Stimulated activated CD4-positive, alpha-beta T cell treated with anti-CD3 and anti-CD28 coated beads, Interleukin-15, amount 100 ng/mL, for 1 hour (primary cell): ENCODE measurements at places on chromosomes 16 and 17.
A peak's percentile ranks its signal among the peaks of the same experiment; 100 is the strongest.

- no peak for DNase-seq
Measured at GRCh38 chr17:43349142-43349541, 49.7 kb upstream of the ARL4D start.

- DNase-seq: no peak
Measured at GRCh38 chr16:57893559-57894389, 77.2 kb downstream of the CNGB1 start.

- no peak for DNase-seq
Measured at GRCh38 chr17:75842963-75843576, 1.1 kb downstream of the UNC13D start.

- no peak for DNase-seq
Measured at GRCh38 chr17:57490890-57491289, 234.6 kb downstream of the MSI2 start.

- DNase-seq: no peak
Measured at GRCh38 chr17:72498364-72499210, 377.8 kb downstream of the SOX9 start.

- DNase-seq: no peak
Measured at GRCh38 chr17:32102646-32103186, 39.6 kb upstream of the RHOT1 start.

DNA sequence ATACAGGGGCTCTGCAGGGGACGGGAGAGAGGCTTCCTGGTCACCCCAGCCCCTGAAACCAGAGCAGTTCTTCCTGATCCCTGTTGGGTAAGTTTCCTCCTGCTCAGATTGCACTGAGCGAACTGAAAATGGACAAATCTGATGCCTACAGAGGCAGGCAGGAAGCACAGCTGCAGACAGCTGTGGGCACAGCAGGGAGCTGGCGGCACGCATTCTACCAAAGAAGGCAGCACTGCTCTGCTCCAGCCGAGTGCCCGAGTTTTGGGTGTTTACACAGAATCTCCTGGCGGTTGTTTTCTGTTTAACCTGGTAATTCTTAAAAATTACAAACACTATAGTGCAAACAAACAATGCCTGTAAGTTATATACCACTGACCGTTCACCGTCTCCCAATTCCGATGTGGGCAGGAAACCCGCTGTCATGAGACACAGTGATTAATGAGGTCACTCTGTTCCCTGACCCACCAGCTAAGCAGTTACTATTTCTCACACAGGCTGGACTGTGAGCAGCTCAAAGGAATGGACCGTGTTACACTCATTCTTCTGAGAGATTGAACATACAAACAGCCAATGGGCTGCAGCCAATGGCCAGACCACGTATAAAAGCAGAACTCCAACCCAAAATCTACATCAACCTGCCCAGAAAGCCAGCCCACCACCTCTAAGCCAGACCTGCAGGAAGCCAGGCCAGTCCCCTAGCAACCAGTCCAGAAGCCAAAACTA, 25.5 kb downstream of the NSMCE1 start:
- no peak for DNase-seq

DNA sequence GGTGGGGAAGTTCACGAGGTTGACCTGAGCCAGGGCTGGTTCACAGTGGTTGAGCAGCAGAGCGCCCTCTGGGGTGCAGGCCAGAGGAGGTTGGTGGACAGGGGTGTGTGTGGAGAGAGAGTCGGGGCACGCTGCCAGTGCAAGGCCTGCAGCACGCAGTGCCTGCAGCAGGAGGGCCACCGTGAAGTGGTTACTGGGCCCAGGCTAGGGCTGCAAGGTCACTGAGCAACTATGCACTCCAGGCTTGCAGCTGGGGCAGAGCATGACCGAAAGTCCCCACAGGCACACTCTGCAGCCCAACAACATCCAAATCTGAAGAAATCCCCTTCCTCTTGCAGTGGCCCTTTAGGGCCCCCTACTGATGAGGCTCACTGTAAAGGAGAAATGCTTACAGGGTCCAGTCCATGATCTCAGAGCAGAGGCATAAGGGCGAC, 89.1 kb upstream of the NOL11 start:
- DNase-seq: no peak

DNA sequence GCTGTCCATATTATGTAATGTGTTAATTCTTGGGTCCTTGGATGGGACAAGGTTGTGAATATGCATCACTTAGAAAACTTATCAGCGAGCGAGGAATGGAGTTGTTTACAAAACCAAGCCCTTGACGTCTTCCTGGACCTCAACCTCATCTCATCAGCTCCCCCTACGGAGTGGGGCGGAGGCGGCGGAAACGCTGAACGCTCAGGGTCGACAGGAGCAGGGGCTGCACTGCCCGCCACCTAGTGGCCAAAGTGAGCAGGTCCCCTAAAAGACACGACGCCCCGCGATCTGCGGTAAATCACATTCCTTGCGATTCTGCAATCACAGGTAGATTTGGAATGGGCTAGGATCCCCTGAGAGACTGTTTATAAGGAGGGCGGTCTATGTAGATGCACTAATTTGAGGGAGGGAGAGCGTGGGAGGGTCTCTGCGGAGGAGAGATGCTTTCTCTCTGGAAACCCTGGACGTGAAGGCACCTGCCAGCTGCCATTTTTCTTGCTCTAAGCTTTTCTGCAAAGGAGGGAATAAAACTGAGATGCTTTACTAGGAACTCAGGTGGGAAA, 5.4 kb upstream of the ICAM2 start:
- DNase-seq: peak; percentile 83

GRCh38 chr17:61488878-61489718, 36.9 kb downstream of the TBX4 start:
- DNase-seq: no peak

DNA sequence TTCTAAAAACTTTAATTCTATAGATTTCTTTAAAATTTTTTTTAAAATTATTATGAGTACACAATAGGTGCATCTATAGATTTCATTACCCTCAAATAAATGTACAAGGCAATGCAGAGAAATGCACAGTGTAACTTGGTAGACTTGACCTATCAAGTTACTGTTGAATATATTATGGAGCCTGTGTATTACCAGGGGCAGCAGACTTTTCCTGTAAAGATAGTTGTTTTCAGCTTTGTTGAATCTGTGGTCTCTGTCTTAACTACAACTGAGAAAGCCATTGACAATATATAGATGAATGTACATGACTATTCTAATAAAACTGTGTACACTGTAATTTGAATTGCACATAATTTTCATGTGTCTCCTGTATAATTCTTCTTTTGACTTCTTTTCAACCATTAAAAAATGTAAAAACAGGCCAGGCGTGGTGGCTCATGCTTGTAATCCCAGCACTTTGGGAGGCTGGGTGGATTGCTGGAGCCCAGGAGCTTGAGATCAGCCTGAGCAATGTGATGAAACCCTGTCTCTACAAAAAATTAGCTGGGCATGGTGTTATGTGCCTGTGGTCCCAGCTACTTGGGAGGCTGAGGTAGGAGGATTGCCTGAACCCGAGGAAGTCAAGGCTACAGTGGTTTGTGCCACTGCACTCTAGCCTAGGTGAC, 39.4 kb downstream of the TENT4B start:
- no peak for DNase-seq

DNA sequence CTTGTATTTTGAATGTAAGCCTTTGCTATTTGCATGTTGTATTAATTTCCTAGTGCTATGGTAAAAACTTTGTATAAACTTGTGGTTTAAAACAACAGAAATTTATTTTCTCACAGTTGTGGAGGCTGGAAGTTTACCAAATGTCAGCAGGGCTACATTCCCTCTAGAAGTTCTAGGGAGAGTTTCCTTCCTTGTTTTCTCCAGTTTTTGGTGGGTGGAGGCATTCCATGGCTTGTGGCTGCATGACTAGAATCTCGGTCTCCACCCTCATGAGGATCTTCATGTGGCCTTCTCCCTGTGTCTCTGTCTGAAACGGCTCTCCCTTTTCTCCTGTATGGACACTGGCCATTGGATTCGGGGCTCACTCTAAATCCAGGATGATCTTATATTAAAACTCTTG, 482.2 kb upstream of the GOT2 start:
- DNase-seq: no peak

GRCh38 chr16:89094252-89094879, 714 bp downstream of the ACSF3 start:
- no peak for DNase-seq

DNA sequence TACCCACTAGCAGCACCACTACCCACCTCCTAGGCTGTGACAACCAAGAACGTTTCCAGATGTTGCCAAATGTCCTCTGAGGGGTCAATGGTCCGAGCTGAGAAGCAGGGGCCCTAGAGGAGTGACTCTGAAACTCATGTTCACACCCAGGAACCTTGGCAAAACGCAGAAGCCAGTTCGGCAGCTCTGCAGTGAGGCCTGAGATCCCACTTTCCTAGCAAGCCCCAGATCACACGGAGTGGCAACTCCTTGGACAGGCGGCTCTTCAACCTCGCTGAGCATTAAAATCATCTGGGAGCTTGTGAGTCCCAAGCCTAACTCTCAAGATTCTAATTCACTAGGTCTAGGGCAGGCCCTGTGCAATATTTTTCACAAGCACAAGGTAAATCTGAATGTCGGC, 17.3 kb downstream of the ELAC2 start:
- DNase-seq: no peak

DNA sequence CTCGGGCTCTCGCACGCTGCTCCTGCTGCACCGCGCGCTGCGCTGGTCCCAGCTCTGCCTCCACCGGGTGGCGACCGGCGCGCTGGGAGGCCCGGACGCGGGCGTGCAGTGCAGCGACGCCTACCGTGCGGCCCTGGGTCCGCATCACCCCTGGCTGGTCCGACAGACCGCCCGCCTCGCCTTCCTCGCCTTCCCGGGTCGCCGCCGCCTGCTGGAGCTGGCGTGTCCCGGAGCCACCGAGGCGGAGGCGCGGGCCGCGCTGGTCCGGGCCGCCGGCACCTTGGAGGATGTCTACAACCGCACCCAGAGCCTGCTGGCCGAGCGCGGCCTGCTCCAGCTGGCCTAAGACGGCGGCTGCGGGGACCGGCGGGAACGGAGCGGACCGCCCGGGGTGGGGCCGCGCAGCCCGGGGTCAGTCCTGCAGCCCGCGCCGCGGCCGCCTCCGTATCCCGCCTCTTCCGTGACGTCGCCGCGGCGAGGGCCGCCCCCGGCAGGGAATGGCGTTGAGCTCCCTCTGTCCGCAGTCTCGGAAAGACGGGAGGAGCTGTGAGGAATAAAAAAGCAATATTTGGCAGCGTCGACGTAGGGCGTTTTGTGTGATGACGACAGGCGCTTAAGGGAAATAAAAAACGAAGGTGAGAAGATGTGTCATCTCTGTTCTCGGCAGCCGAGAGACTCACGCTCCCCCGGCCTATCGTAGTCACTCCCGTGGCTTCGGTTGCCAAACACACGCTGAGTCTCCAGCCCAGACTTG, 1.4 kb downstream of the GLTPD2 start:
- peak; percentile 61 for DNase-seq

GRCh38 chr17:72185564-72185963, 64.7 kb downstream of the SOX9 start:
- DNase-seq: no peak

DNA sequence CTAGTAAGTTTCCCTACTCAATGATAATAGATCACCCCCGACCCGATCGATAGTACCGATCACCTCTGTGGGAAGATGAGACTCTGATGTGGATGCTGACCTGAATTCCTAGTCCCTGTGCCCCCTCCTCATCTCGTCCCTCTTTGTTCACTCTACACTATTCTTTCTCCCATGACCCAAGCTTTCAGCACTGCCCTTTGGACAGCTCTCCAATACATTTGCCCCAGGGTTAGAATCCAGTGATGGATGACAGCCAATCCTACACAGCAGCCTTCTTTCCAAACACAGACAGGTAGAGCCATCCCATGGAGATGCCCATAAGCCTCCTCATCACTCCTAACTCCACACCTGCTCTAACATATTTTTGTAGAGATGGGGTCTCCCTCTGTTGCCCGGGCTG, 141.1 kb downstream of the GSG1L start:
- DNase-seq: no peak

DNA sequence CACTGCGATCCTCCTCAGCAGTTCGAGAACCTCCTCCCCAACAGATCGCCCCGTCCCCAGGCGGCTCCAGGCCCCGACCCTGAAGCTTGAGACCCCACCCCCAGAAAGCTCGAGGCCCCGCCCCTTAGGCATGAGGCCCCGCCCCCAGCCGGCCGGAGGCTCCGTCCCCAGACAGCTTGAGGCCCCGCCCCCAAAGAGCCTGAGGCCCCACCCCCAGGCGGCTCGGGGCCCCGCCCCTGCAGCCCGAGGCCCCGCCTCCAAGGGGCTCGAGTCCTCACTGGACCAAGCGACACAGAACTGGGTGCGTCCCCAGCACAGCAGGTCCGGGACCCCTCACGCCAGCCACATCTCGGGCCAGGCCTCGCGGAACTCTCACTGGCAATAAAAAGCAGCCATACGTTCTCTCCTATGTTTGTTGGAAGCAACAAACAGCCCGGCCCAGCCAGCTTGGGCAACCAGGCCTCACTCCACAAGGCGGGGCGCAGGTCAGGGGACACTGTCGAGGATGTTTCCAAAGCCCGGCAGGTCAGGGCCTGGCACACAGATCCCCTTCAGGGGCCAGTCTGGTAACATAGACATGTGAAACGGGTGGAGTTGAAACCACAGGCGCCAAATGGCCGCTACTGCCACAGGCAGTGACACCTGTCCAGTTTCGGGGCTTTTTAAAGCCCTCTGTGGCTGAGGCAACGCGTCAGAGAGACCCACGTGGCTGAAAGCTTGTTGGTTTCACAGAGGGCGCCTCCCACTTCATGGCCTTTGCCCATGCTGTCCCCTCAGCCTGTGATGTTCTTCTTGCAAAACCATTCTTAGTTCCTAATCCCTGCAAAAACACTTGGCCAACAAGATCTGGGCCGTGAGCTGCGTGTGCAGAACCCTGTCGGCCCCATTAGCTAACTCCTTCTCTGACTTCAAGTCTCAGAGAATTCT, 224.2 kb downstream of the PARN start:
- peak; percentile 3 for DNase-seq

DNA sequence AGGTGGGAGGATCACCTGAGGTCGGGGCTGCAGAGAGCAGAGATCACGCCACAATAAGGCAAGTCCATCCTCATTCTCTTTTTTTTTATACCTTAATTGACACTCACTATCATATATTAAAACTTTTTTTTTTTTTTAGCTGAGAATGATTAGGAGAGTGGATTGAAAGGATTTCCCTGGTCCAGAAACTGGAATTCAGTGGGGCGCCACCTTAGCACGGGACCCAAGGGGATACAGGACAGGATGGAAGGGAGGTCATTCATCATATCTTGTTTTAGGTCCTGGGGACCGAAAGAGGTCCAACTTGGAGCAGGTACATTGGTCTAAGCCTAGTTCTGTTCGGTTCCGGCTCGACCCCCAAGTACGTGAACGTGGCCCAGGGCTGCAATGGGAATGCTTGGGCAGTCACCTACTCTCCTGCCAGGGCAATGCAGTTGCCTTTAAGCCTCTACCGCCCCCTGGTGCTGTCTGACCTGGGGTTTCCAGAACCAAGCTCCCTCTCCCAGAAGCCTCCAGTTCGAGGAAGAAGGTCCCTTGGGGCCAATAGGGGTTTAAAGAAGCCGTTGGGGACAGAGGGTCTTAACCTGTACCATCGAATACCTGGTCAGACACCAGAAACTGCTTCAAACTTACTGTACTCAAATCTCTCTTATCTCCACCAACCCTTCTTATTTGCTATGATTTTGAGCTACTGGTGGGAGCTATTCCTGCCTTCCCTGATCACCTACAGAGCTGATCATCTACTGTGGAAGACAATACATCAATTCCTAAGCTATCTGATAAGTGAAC, 19.9 kb upstream of the GPATCH8 start:
- no peak for DNase-seq

GRCh38 chr16:28879841-28880588, 1.7 kb downstream of the ATP2A1 start:
- DNase-seq: peak; percentile 82
